Amniotic stem cell (primary cell): ENCODE measurements at places on chromosomes 11 and 22.

DNA sequence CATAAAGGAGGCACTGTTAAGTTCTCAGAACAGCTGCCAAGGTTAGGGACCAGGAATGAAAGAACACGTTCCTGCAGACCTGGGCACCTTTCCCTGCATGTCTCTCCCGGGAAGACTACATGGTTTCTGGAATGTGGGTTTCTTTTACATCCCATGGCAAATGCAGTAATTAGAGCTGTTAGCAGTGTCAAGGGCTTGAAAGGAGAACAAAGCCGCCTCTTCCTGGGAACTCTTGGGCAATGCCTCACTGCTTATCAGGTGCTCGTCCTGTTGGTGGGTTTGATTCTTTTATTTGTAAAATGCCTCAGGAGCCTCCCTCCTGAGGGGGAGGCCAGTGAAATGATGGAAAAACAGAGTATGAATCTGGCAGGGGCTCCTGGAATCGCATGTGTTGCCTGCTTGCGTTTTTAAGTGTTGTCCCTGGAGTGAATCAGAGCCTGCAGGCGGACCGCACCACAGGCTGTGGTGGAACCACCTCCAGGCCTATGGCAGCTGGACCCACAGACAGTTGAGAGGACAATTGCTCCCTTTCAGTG, 723 bp upstream of the C22orf31 start:
- DNase-seq = no peak

DNA sequence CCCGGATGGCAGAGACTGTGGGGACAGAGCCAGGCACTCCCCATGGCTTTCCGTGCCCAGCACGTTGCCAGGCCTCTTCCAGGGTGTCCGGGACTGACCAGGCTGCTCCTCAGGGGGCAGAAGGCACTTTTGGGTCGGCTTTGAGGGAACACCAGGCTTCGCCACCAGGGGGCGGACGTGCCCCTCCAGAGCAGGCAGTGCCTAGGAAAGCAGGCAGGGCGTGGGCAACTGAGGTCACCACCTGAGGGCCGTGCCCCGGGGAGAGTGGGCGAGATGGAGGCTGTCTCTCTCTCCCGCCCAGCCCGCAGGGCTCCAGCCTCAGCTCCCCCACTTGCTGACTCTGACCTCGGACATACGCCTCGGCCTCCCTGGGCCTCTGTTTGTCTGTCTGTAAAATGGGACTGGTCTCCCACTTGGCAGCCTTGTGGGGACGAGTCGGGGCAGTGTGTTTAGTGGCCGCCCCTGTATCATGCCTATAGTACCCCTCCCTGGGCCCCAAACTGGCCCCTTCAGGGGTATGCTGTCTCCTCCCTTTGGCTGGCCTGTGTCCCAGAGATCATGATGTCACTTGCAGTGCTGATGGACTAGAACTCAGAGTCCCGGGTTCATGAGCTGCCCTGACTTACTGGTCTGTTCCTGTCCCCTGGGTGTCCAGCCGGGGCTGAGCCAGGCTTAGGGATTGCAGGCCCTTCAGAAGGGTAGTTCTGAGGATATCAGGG, 4.4 kb upstream of the PRR5 start:
- peak; percentile 27 for DNase-seq

- DNase-seq = no peak
These were observed 21.7 kb downstream of the PTPN5 start for GRCh38 chr11:18769802-18770456.

- no peak for DNase-seq
These were observed 108.1 kb downstream of the TSPAN18 start for GRCh38 chr11:44834846-44835245.

DNA sequence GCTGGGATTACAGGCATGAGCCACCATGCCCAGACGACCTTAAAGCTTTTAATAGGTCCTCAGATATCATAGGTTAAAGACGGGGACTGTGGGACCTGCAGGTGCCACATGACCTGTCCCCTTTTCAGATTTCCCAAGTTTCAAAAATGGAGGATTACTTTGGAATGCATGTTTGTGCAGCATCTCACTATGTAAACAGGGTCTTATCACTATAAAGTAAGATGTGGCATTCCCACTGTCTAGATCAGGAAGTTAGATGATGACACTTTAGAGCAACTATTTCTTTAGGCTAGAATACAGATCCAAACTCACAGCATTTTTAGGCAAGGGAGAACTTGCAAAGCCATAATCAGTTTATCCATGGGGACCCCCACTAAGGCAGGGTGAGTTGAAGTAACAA, 92.8 kb downstream of the USP35 start:
- DNase-seq = no peak
